Lower lobe of right lung (tissue), 2 donors: ENCODE measurements at places on chromosomes 7 and 10. TPM values are rescaled to one million over a fixed set of nuclear protein-coding genes. Genes with fewer than 3 reads are reported as not detected.
A peak's percentile ranks its signal among the peaks of the same experiment; 100 is the strongest.

DNA sequence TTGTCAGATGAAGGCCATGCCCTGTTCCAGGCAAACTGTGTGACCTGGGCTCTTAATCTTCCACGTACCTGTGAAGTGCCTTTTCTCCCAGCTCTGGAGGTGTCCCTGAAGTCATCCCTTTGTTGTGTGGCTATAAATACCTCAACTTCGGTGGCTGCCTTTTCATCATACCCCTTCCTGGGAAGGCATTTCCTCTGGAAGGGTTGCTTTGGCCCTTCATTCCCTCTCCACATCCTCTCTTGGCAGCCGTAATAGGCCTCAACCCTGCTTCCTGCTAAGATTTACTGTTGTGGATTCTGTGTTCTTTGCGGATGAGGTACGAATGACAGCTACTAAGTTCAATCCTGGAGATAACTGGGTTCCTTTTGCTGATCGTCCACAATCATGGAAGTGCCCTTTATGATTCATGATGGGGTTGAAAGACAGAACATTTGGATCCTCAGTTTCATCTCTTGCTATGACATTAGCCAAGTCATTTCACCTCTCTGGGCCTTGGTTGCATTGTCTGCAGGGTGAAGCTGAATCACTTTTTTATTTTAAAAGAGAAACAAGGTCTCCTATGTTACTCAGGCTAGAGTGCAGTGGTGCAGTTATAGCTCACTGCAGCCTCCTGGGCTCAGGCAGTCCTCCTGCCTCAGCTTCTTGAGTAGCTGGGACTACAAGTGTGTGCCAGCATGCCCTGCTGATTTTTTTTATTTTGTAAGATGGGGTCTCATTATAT lies 23.6 kb downstream of the FKBP6 start:
- H3K27ac ChIP-seq: no peak overlapping the region
- H3K36me3 ChIP-seq: no peaks in the 10 kb centered on the region
- DNase-seq: no peak
- H3K4me1 ChIP-seq: no peaks in the 10 kb centered on the region
- no peak overlapping the region for H3K4me3 ChIP-seq

- H3K27me3 ChIP-seq: no peaks in the 10 kb centered on the region
- no peak for DNase-seq
- H3K36me3 ChIP-seq: no peaks in the 10 kb centered on the region
- H3K4me1 ChIP-seq: no peaks in the 10 kb centered on the region
- H3K4me3 ChIP-seq: no peak overlapping the region
These were observed 97.6 kb upstream of the ZNF804B start for GRCh38 chr7:88661921-88662320.

DNA sequence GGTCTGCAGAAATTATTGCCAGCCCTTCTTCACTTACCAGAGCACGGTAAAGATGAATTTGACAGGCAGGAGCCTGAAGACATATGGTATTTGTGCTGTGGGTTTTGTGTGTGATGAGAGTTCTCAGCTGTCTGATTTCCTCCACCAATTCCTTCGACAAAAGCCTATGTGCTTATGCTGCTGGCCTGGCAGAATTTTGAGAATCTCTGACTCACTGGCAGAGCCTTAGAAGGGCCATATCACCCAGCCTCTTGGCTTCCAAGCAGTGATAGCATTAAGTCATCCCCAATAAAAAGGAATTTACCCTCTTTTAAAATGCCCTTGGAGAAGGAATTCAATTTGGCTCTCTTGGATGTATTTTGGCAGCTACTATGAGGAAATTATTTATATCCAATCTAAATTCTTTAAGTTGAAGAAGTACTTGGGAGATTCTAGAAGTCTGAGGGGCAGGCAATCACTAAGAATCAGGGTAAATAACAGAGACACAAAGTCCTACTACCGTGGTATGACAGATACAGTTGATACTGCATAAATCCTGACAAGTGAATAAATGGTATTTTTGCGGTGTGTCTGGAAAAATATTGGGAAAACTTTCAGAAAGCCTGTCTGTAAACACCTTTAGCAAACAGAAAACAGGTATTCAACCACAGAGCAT lies 68.6 kb upstream of the EFCAB10 start:
- no peak overlapping the region for H3K27ac ChIP-seq
- no peak overlapping the region for H3K4me3 ChIP-seq
- peaks cover 9% of the 10 kb centered on the region for H3K4me1 ChIP-seq
- no peaks in the 10 kb centered on the region for H3K27me3 ChIP-seq
- DNase-seq: no peak
- H3K36me3 ChIP-seq: peaks cover 10% of the 10 kb centered on the region

DNA sequence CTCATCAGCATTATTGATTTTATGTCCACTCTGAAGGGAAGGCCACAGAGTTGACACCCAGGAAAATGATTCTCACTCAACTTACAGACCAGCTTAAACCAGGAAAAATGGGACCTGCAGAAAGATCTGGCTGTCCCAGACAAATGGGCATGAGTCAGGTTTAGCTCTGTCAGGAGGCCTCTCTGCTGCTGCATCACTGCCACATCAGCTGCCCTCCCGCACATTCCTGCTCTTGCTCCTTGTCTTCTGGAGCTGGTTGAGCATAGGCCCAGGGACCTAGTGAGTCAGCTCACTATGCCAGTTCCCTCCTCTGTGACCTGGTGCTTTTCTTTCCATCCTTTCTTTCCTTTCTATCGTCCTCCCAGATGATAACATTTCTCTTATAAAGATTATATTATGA lies 18.8 kb upstream of the SMNDC1 start:
- H3K4me1 ChIP-seq: no peaks in the 10 kb centered on the region
- H3K36me3 ChIP-seq: no peaks in the 10 kb centered on the region
- no peak for DNase-seq
- no peaks in the 10 kb centered on the region for H3K27me3 ChIP-seq
- H3K4me3 ChIP-seq: no peak overlapping the region

GRCh38 chr10:5812283-5813090 lies 747 bp downstream of the GDI2 start:
- peak; percentile 72 for DNase-seq
- H3K4me1 ChIP-seq: peaks cover 44% of the 10 kb centered on the region
- peak overlapping the region; percentile 90 for H3K4me3 ChIP-seq
- no peaks in the 10 kb centered on the region for H3K36me3 ChIP-seq
- no peaks in the 10 kb centered on the region for H3K27me3 ChIP-seq

DNA sequence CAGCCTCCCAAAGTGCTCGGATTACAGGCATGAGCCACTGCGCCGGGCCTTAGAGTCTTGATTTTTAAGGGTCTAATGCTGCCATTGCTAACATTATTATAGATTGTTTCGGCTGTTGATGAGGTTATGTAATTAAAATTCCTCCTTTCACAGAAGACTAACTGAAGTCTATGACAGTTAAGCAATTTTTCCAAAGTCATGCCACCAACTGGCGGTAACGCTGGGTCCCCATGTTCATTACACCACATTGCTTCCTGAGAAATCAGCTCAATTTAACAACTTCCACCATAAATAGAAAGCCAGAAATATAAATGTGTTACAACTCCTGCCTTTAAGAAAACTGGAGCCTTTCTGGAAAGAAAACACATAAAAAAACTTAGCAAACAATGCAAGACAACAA lies 3.5 kb downstream of the ERLIN1 start:
- no peak for DNase-seq
- H3K4me1 ChIP-seq: peaks cover 33% of the 10 kb centered on the region
- H3K36me3 ChIP-seq: peaks cover 30% of the 10 kb centered on the region
- H3K4me3 ChIP-seq: no peak overlapping the region
- H3K27me3 ChIP-seq: no peaks in the 10 kb centered on the region

Gene MAGI2
- total RNA-seq: 15.3 TPM

Gene OPN4
- not detected for total RNA-seq

Gene OR6B1
- total RNA-seq: not detected
